Activated gamma-delta T cell treated with Interleukin-2 at 50 U/mL for 16 hours (primary cell): ENCODE measurements at places on chromosomes 4 and X.
A peak's percentile ranks its signal among the peaks of the same experiment; 100 is the strongest.

DNA sequence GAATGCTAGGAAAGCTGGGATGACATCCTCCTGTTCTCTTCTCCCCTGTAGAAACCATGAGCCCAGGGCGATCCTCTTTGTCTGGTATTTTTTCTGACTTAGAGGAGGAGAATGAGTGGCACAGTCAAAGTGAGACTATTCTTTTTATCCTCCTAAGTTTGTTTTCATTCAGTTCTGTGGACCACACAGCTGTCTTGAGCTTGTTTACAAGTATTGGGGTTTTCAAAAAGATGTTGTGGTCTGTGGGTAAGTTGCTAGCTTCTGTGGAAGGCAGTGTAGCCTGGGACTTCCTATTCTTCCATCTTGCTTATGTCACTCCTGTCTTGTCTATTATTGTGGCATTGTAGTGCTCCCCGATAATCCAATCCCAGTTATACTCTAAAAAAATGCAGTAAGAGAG lies 223.0 kb downstream of the PAPSS1 start:
- no peak for DNase-seq

- no peak for DNase-seq
Measured at GRCh38 chr4:174358829-174359228, 75.1 kb downstream of the CEP44 start.

GRCh38 chrX:154063234-154063633 lies 34.3 kb downstream of the MECP2 start:
- no peak for DNase-seq

GRCh38 chr4:101071241-101071640 lies 276.1 kb downstream of the PPP3CA start:
- no peak for DNase-seq

GRCh38 chrX:11908371-11908770 lies 150.3 kb downstream of the MSL3 start:
- DNase-seq = no peak

DNA sequence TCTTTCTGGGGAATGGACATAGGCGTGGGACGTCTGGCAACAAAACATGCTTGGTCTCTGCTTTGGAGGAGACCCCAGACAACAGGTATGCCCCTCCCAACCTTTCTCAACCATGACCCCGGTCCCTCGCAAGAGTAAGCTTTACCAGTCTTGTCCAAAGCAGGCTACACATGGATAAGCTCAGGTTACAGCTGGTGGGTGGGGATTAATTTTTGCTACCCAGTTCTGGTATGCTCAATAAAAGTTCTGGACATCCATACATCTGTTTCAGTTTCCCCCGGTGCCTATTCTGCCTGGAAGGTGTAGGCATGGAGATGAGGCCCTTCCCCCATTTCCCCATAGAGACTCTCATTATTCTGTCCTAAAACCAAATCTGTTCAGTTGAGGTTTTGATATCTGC lies 54.5 kb upstream of the NOCT start:
- no peak for DNase-seq

GRCh38 chr4:103482893-103483292 lies 236.9 kb downstream of the TACR3 start:
- DNase-seq = no peak

DNA sequence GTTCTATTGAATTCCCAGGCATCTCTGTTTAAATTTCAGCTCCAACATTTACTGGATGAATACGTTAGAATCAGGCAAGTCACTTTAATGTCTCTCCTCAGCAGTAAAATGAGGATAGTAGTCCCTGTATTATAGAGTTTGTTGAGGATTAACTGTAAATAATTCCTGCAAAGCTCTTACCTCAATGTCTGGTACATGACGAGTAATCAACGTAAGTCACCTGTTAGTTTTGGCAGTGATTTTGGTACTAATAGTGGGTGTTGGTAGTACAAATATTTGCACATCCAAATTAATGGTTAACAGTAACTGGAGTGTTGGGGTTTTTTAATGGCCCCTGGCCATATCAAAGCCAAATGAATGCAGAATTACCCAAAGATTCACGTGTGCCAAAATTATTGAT lies 189.8 kb upstream of the GALNT7 start:
- no peak for DNase-seq

- DNase-seq = no peak
Measured at GRCh38 chr4:56786955-56787354, 34.5 kb downstream of the SPINK2 start.

- DNase-seq = no peak
Measured at GRCh38 chr4:86099348-86099747, 260.5 kb downstream of the MAPK10 start.

GRCh38 chr4:120062663-120063195 lies 3.9 kb downstream of the MAD2L1 start:
- no peak for DNase-seq

DNA sequence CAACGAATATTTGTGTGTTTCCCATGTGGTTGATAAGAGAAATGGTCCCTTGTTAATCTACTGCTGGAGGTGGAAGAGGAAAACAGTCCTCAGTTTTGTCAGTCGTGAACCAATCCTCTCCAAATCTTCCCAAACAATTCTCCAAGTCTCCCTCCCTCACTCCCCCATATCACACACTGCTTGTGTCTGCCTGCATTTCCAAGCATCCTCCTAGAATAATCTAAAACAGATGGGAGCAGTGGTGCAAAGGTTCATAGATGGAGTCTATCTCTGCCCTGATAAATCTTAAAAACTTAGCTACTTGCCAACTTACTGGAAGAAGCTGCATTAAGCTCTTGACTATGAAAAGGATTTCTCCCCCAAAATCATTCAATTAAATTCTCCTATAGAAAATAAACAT lies 43.7 kb upstream of the SH3KBP1 start:
- DNase-seq = no peak

DNA sequence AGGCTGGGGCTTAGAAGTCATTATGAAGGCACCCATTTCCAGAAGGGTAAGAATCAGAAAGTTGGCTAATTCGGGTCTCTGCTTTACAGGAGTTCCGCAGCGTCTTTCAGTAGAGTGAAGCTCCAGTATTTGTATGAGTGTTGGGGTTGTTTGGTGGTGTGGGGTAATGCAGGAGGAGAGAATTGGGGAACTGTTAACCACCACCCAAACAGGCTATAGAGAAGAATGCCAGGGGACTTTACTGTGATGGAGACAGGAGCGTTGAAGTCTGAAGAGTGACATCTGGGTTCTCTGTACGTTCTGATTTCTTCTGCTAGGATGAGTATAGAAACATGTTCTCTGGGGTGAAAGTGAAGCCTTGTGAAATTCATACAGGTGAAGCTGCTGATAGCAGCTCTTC lies 96.3 kb downstream of the TBL1X start:
- DNase-seq = no peak

DNA sequence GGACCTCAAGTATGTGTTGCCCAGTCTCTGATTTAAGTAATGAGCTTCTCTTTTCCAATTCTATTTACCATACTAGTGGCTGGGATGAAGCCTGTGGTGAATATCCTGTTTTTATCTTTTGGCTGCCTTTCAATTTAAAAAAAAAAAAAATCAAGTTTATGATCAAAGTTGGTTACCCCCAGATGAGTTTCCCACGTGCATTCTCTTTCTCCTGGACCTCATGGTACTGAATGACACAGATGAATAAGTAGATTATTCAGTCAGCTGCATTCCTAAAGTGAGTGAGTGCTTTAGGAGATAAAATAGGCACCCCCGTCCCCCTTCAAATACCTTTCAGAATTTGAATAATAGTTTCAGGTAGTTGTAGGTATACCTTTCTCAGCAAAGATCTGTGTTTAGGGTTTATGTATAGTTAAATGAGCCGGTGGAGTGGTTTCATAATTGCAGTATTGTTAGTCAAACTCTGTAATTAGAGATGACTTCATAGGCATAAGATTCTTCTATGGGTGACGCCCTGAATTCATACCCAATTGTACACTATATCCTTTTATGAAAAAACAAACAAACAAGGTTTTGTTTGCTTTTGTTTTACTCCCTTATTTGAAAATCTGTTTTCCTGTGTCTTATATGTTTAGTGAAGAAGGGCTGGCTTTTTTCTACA lies 41.9 kb downstream of the PLS3 start:
- DNase-seq = no peak

DNA sequence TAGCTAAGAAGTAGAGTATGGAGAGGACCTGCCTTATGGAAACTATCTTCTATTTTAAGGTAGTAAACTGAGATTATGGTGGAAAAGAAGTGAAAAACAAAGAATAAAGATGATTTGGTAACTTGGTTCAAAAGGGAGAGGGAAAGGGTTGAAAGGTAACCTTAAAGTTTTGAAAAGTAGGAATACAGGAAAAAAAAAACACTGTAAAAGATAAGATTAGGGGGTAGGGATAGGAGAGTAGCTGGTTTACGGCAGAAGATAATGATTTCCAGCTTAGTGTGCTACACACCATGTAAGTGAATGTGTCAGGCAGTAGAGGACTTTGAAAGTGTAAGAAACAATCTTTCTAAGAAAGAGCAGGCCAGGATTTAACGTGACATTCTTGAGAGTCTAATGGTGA lies 35.3 kb downstream of the FAM13A start:
- no peak for DNase-seq

DNA sequence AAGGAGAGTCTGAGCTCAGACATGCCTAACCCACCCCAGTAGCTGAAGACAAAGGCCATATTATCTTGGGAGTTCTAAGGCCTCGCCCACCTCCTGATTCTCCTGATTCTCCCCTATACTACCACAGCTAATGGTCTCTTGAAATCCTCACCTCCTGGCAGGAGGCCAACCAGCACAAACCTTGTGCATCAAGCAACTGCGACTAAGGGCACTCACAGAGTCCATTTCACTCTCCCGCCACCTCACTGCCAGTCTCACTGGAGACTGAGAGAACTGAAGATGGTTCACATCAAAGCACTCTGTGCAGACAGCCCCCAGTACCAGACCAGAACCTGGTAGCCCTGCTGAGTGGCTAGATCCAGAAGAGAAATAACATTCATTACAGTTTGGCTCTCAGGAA lies 102.1 kb upstream of the KLF8 start:
- DNase-seq = no peak

DNA sequence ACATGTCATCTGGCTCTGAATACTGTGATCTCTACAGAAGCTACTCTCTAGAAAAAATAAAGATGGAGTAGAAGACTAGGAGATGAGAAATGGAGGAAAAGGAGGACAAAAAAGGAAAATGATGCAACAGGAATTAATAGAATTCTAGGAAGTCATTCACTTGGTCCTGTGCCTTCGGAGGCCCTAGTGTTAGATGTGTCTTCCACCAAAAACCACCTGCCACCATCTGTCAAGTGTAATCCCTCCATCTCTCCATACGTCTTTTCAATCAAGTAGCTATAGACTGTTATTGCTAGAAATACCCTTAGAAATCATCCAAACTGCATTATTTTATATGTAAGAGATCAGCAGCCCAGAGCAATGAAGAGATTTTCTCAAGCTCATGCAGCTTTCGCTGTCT lies 2.9 kb upstream of the RAB41 start:
- DNase-seq = no peak

- DNase-seq = no peak
Measured at GRCh38 chrX:12685541-12685940, 105.7 kb upstream of the PRPS2 start.

DNA sequence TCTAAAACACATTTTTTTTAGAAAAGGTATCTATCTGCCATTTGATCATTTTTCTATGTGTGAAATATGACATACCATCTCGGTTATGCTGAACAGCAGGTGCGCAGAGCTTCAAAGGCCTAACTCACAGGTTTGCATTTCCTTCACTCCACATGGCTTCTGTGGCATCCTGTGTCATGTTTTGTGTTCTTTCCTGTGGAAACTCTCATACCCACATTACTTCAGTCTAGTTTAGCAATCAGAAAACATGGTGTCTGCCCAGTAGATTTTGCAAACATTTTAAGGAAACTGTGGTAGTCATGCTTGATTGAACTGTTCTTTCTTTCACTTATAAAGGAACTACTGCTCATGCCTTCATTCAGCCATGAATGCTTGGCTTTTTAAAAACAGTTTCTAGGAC lies 11.3 kb upstream of the ARAP2 start:
- DNase-seq = peak; percentile 68

- DNase-seq = no peak
Measured at GRCh38 chrX:65642914-65643491, 24.5 kb upstream of the MSN start.

DNA sequence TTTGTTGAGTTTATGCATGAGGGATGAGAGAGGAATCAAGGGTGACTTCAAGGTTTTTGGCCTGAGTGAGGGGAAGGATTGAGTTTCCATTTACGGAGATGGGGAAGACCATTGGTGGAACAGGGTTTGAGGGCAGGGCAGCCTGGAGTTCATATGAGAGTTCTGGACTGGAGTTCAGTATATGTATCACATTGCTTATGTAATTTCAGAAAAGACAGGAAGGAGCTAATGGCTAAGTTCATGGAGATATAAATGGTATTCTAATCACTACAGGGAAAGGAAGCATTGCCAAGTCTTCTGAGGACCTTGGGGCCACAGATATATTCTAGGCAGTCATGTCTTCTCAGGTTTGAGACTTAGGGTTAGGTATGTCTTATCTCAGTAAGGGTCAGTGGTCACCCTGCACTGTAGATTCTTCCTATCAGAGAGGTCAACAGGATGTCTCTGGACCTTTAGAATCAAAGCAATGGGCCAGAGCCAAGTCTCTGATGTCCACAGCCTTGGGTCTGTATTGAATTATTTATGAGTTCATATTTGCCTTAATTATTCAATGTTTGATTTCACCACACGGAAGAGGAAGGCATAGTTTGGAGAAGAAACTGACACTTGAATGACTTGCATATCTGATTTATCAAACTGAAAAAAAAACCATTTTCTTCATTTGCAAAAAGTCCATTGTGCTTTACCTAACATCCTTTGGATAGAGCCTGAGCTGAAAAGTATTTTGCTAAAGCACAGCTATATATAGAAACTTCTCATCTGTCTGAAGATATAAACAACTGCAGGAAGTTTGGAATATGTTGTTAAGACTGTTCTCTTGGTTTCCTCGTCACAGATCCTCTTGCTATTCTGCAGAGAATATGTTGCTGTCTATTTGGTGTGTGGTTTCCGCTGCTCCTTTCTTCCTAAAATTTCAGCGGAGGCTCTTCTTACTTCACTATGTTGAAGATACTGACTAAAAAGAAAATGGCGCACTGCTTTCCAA lies 139.5 kb downstream of the PDGFRA start:
- no peak for DNase-seq

DNA sequence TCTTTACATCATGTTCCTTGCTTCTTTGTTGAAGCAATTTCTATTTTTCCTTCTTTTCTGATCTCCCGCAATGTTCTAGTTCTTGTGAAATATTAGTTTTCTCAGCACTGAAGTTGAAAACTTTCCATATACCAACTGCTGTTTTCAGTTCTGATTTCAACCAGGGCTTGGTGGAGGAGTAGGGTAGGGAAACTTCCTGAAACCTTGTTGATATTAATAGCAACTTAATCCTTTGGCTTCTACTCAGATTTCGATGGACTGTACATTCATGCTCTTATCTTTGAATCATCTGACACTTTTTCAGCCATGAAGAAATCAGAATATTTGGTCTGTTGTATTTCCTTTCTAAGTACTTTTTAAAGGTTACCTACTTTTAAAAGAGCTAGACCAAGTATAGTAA lies 315.8 kb downstream of the RPA4 start:
- no peak for DNase-seq

- no peak for DNase-seq
Measured at GRCh38 chrX:139692506-139692849, 15.5 kb downstream of the MCF2 start.

DNA sequence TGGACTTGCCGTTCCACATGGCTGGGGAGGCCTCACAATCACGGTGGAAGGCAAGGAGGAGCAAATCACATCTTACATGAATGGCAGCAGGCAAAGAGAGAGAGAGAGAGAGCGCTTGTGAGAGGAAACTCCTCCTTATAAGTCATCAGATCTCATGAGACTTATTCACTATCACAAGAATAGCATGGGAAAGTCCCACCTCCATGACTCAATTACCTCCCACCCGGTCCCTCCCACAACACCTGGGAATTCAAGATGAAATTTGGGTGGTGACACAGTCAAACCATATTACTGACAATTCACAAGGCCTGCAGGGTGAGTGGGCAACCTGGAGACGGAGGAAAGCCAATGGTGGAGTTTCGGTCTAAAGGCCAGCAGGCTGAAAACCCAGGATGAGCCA lies 394.3 kb upstream of the TRAM1L1 start:
- DNase-seq = no peak
